T-helper 2 cell (primary cell): ENCODE measurements at places on chromosomes 3 and 15.

DNA sequence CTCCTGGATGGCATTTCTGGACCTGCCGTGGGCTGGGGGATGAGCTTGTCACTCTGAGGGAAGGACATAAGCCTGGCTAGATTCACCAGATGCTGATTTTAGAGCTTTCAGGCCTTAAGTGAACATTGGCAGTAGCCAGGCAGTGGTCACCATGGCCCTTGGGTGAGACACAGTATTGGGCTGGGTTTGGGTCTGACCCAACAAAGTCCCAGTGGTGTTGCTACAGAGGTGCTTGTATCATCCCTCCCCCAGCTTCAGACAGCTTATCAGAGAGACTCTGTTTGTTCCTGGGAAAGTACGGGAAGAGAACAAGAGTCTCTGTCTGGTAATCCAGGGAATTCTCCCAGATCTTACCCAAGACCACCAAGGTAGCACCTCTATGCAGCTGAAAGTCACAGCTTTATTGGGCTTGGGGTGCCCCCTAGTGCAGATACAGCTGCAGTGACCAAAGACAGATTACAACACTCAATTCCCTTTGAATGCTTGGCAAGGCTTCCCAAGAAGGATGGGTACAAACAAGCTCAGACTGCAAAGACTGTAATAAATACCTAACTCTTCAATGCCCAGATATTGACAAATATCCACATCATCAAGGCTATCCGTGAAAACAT is 9.8 kb upstream of the RUVBL1 start:
- DNase-seq = peak; percentile 47

DNA sequence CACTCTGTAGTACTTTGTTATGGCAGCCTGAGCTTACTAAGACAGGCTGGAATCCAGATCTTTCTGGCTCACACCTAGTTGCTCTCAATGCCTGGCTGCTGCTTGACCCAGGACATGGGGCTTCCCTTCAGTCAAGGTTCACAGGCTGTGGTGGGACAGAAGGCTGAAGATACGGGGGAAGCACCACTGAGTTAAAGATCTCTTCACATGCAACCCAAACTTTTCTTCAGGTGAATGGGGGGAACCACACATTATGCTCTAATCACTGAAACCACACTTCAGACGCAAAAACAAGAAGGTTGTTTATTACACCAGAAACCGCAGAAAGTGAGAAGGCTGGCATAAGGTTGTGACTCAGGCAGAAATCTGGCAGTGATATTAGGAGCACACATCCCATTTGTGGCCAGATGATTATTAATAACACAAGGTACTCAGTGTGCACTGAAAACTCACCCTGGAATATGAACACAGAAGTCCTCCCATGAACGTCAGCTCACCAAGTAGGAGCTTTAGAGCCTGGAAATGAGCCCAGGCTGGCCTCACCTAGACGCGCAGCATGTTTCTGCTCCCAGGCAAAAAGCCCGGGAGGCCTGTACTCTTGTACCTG is 230.5 kb upstream of the CHRNA7 start:
- DNase-seq = no peak

GRCh38 chr3:42663581-42664437 is 10.3 kb downstream of the ZBTB47 start:
- no peak for DNase-seq

- no peak for DNase-seq
Measured at GRCh38 chr3:3053974-3054373, 56.2 kb downstream of the IL5RA start.

GRCh38 chr3:42900226-42901072 is 5.5 kb upstream of the ZNF662 start:
- DNase-seq = no peak

DNA sequence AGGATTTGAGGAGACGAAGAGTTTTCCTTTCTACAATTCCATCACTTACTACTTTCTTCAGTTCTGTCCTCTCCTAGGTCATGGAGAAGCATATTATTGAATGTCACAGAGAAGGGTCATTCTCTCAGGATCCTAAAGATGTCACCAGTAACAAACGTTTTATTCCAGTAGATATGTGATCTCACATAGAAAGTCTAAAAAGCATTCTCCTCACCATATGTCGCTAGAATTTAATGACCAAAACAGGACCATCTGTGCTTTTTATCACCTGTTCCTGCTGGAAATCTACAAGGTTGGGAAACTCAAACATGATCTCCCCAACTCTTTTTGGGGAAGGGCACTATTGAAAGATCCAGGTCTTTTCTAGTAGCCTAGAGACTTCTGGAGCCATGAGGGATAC is 24.0 kb upstream of the FRMD5 start:
- DNase-seq = no peak

DNA sequence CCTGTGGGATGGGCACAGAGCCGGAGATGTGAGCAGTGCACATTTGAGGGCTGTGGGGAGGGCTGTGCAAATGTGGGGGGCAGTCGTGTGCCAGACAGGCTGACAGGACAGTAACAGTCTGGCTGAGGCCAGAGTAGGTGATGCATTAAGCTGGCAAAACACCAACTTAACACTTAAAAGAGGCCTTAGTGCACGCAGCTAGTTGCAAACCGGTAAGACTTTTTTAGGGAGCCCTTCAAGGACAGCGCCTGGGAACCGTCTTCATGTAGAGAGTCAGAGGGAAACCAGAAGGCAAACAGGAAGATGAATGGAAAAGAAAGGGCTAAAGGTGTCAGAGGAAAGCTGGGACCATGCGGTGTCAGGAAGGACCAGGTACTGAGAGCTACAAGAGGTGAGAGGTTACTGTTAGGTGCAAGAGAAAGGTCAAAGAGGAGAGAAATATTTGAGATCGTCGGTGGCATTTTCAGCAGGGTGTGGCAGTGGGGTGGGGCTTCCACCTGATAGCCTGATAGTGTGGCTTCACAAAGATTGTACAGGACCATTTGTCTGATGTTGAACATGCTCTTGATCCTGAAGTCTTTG is 30.0 kb upstream of the CHD2 start:
- DNase-seq = no peak

- DNase-seq = no peak
Measured at GRCh38 chr15:45827275-45827674, 192.4 kb downstream of the SQOR start.

- DNase-seq = no peak
Measured at GRCh38 chr3:59040902-59041301, 8.9 kb downstream of the CFAP20DC start.

DNA sequence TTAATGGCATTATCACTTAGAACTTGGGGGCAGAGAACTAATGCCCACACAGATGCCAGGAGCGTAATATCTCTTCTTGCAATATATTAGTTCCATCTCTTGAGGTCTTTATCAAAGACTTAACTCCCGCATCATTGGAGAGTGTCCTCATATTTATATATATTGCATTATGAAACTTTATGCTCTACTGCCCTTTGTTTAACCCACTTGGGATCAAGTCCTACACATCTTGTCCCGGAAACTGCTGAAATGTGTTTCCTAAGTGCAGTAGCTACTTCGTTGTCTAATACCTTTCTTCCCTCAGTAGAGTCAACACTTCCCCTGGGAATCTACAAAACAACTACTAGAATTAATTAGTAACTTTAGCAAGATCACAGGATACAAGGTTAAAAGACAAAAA is 1029.2 kb downstream of the OTOL1 start:
- DNase-seq = no peak

- no peak for DNase-seq
Measured at GRCh38 chr15:80891006-80891405, 98.6 kb downstream of the MESD start.

DNA sequence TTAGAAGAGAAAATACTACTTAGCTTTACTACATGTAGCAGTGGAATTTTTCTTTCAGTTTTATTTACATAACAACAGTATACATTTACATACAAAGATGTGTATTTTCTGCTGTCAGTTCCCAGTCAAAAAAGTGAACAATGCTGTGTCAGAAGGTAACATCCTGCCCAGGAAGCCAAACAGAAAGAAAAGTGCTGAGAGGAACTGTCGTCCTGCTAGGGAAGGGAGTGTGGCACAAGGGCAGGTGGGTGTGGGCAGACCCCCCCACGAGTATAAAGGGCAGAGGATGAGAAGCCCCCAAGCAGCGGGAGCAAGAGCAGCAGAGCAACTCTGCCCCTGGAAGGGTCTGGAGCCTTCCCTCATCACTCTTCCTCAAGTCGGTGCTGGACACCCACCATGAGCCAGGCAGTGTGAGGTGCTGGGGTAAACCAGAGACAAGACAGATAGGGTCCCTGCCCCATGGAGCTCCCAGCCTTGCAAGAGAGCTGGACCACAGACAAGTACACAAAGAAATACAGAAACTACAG is 39.7 kb downstream of the TBC1D2B start:
- no peak for DNase-seq

DNA sequence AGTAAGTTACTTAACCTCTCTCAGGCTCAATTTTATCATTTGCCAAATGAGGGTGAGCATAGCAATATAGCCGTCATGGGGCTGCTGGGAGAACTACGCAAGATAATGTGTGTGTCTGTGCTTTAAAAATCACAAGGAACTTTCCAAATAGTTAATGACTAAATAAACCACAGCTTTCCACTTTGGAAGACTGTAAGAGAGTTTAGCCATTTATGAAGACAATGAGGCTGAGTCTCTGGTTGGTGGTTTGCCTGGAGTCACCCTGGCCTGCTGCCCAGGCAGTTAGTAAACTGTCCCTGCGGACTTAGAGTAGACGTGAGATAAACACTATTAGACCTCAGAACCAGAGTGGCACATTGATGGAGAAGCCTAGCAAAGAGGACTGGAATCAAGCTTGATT is 357.7 kb downstream of the CLSTN2 start:
- no peak for DNase-seq

DNA sequence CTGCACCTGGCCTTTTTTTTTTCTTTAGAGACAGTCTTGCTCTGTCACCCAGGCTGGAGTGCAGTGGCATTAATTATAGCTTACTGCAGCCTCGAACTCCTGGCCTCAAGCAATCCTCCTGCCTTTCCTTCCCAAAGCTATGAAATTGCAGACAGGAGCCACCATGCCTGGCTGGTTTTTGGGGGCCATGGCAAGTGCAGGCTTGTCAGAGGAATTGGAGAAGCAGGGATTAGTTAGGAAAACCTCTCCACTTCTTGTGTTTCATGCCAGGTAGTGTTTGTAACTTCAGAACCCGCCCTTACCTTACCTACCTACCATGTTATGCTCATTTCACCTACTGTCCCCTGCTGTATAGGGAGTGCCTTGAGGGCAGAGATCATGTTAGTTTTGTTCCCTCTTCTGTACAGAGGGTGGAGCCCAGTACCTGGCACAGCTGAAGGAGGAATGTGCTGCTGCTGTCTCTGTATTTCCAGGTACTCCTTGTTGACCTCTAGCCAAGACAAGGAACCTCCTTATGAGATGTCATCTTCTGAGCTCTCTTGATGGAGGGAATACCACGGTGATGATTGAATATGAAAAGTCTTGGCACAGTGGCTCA is 43.8 kb downstream of the TRAK1 start:
- no peak for DNase-seq

- DNase-seq = no peak
Measured at GRCh38 chr3:178823591-178824246, 247.9 kb downstream of the ZMAT3 start.

DNA sequence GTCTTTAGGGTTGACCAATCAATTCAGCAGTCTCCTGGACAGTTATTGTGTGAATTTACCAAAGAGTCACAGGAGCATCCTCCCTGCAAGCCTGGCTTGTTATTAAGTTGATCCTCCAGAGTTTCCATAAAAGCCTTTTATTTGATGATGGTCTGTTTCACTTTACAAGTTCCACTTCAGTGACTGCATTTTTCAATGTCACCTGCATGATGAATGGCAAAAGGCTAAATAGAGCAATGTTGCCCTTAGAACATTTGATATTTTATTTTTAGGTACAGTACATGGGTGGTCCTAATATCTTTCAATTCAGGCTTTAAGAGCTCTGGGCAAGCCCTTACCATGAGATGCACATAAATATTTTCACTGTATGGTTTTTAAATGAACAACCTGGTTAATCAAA is 22.6 kb downstream of the GUCA1C start:
- no peak for DNase-seq

- peak; percentile 15 for DNase-seq
Measured at GRCh38 chr15:101124731-101125451, 127.0 kb downstream of the CHSY1 start.

DNA sequence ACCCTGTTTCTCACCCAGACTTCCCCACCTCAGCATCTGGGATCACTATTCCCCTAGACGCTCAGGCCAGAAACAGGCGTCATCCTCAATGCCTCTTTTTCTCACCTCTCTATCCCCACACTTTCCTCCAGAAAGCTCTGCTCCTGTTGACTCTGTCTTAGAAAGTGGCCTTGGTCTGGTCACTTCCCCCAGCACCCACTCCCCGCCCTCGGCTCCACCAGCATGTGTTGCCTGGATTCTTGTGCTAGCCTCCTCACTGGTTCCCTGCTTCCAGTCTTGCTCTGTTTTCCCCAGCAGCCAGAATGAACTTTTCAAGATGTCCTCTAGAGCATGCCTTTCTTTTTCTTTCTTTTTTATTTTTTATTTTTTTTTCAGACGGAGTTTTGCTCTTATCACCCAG is 39.7 kb upstream of the ESYT3 start:
- no peak for DNase-seq

GRCh38 chr3:10957976-10958749 is 34.4 kb upstream of the SLC6A1 start:
- no peak for DNase-seq

DNA sequence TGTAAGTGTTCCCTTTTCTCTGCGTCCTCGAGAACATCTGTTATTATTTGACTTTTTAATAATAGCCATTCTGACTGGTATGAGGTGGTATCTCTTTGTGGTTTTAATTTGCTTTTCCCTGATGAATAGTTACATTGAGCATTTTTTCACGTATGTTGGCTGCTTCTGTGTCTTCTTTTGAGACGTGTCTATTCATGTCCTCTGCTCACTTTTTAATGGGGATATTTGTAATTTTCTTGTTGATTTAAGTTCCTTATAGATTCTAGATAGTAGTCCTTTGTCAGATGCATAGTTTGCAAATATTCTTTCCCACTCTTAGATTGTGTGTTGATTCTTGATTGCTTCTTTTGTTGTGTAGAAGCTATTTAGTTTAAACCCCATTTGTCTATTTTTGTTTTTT is 179.2 kb downstream of the DOCK3 start:
- DNase-seq = no peak

- no peak for DNase-seq
Measured at GRCh38 chr3:114323546-114324254, 29.9 kb downstream of the TIGIT start.
